ENCODE measurements at places on chromosomes 5 and 9. TPM values are rescaled to one million over a fixed set of nuclear protein-coding genes. Genes with fewer than 3 reads are reported as not detected.

Gene SVEP1
- total RNA-seq = 0.30 TPM

Gene ARSI
- total RNA-seq = 3.6 TPM

Gene C5orf52
- total RNA-seq = not detected

Gene MAN1B1
- total RNA-seq = 70.5 TPM

Gene UTP15
- total RNA-seq = 24.6 TPM

Gene ZNF454
- total RNA-seq = 1.3 TPM

Gene UBAC1
- total RNA-seq = 74.6 TPM

Gene ARSK
- total RNA-seq = 13.6 TPM

Gene TMEM232
- total RNA-seq = 0.67 TPM

Gene GRM6
- not detected for total RNA-seq

GRCh38 chr5:114363837-114364236, 2.0 kb downstream of the KCNN2 start:
- DNase-seq = peak; percentile 10

GRCh38 chr9:115208501-115208900, 90.5 kb upstream of the TNC start:
- no peak for DNase-seq

GRCh38 chr5:123176938-123177275, 87.9 kb downstream of the PRDM6 start:
- DNase-seq = no peak

GRCh38 chr5:177123789-177124485, 9.6 kb upstream of the NSD1 start:
- DNase-seq = no peak

GRCh38 chr9:133731876-133732638, 6.1 kb downstream of the SARDH start:
- DNase-seq = peak; percentile 98

GRCh38 chr5:38556088-38556598, 303 bp downstream of the LIFR start:
- no peak for DNase-seq

DNA sequence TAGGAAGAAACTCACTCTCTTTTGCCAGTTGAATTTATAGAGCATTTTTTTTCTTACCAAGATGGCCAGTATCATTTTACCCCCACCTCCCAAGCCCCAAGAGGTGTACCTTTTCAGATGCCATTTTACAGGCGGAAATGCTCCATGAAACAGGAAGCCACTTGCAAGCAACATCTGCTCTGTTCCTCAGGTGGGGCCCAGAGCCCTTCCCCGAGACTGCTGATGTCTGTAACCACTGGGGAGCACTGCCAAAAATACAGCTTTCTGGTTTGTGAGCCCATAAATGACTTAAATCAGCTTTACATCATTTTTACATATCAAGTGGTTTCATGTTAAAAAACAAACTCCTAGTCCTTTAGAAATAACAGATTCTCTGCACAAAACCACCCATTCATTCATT, 42.9 kb upstream of the GARNL3 start:
- DNase-seq = no peak

DNA sequence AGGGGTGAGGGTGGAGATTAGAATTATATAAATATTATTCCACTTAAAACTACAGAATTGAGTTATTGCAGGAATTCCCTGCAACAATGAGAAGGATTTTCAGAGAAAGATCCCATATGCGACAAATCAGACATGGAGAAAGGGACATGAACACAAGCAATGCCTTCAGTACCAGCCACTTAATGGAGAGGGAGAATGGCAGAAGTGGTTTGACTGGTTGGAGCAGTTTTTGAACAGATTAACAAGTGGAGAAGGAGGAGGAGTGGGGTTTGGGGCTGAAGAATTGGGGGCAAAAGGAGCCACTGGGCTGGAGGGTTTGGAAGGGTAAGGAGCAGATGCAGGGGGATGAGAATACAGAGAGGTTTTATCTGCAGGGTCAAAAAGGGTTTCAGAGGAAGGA, 620.9 kb upstream of the PTPRD start:
- no peak for DNase-seq

DNA sequence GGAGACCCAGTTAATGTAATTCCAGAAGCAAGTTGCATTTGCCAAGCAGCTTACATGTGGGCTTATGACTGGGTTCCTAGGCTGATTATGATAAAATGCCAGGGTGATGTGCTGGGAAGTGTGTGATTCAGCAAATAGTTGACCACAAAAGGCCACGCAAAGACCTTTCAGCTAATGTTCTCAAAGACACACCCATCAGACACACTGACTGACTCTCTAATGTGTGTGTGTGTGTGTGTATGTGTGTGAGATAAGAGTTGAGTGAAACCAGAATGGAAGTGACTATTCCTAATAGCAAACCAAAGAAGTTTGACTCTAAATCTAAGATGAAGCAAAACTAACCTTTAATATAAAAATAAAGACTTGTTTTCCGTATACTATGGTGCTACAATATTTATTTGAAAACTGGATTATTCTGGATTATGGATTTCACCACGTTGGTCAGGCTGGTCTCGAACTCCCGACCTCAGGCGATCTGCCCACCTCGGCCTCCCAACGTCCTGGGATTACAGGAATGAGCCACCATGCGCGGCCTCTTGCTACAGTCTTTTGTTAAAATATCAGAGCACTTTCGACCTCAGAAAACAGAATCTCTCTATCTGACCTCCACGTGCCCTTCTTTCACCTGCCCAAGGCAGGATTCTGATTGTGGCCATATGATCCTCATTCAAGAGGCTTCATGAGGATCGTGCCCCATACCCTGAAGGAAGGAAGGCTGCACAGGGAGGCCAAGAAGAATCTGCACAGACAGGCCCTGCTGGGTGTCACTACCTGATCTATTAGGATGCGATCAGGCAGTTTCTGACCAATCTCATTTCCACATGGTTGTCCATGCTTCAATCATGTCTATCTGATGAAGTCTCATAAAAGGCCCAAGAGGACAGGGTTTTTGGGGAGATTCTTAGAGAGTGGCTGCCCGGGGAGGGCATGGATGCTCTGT, 75.6 kb downstream of the USP20 start:
- no peak for DNase-seq

DNA sequence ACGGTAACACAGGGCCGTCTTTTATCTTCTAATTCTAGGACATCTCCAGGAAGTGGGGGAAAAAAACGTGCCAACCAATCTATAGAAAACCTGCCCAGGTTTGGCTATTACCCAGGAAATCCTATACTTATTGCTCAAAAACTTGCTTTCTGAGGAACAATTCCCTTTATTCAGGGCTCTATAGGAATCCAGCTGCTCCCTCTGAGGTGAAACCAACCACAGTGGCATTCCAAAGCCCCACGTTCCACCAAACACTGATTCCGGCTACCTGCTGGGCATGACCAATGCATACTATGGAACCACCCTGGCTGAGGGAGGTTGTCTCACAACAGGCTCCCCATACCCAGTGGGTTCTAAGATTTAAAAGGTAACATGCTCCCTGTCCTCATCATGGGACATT, 57.6 kb downstream of the GLIS3 start:
- no peak for DNase-seq

DNA sequence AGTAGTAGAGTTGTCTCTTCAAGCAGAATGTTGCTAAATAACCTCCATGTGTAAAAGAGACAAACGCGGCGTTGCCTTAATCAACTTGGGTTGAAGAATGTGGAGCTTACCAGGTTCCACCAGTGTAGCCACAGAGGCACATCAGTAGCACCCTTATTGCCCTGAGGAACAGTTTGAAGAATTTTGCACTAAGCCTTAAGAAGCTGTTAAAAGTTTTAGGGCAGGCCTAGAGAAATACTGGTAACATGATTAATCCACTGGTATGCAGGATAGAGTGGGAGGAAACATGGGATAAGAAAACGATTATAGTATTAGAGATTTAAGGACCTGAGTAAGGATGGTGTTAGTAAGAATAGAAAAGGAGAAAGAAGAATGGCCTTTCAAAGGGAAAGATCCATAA, 100.6 kb downstream of the ZCCHC7 start:
- no peak for DNase-seq

DNA sequence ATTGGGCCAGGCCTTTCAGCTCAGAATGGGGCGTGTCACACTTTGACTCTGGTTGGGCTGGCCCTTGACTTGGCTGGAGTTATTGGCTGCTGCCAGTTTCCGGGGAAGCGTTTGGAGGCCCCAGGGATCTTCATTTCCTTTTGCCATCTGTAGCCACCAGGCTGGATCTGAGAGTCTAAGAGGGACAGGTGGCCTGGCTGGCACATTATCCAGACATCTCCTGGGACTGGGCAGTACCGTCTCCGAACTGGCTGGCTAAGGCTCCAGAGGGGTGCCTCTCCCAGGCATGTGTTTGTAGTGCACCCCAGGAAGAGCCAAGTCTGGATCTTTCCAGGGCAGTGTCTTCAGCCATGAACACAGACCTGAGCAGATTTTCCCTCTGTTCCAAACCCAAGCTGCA, 9.7 kb upstream of the JADE2 start:
- no peak for DNase-seq

GRCh38 chr9:70324963-70325362, 66.2 kb downstream of the SMC5 start:
- no peak for DNase-seq

DNA sequence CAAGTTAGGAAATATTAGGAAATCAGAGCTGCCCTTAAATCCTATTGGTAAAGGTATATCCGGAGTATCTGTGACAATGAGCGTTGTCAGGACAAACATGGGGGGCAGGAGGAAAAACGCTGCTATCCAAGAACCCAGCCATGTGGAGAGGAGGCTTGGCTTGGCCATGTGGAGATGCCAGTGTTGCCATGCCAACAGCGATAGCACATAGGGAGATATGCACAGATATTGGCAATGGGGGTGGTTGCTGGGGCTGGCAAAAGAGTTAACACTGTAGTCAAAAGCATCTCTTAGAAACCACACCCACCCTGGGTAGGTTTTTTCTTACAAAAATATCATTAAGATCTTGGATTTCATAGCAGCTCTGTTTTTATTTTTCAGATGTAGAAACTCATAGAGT, 106.4 kb upstream of the ASTN2 start:
- DNase-seq = no peak

DNA sequence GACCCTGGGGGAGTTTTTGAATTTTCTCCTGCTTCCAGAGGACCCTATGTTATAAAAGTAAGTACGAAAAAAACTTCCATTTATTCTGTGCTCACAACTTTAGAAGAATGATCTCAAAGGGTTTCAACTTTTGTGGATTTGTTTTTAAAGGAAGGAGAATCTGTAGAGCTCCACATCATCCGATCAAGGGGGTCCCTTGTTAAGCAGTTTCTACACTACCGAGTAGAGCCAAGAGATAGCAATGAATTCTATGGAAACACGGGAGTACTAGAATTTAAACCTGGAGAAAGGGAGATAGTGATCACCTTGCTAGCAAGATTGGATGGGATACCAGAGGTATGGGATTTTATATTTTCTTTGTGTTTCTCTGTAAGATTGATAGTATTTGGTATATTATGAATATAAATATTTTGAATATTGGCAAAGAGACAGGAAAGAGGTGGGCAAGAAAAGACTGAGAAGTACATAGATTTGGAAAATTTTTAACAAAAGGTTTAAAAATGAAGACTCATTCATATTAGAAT, 84.2 kb downstream of the ADGRV1 start:
- DNase-seq = no peak

- no peak for DNase-seq
Observed at GRCh38 chr5:88938488-88938887, 55.5 kb upstream of the MEF2C start.

DNA sequence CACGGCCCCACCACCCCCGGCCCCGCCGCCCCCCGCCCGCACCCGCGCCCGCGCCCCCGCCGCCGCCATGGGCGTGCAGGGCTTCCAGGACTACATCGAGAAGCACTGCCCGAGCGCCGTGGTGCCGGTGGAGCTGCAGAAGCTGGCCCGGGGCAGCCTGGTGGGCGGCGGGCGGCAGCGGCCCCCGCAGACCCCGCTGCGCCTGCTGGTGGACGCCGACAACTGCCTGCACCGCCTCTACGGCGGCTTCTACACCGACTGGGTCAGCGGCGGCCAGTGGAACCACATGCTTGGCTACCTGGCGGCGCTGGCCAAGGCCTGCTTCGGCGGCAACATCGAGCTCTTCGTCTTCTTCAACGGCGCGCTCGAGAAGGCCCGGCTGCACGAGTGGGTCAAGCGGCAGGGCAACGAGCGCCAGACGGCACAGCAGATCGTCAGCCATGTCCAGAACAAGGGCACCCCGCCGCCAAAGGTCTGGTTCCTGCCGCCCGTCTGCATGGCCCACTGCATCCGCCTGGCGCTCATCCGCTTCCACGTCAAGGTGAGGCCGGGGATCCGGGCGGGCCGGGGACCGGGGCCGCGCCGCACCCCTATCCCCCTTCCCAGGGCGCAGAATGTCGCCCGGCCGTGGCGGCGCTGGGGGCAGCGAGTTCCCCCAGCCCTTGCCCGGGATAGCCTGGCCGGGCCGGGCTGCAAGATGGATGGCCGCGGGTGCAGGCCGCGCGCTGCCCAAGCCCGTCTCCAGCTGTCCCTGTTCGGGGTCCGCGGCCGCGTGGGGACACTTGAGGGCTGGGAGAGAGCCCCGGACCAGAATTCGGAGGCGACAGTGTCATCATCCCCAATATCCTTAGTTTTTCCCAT, 594 bp downstream of the FAM120A start:
- DNase-seq = peak; percentile 75

DNA sequence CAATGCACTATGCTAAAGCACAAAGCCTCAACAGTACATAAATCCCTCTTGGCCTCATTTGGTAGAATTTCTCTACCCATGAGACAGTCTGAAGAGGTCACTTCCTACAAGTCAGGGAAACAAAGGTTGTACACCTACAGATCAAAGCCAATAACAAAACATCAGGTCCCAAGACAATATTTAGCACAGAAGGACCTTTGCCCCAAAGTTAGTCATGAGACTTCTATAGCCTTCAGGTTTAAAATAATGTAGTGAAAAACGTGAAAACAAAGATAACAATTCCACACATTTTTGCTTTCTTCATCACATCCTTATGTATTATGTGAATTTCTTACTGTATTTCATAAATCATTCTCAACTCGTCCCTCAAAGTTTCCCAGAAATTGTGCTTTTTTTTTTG, 15.8 kb downstream of the AFF4 start:
- DNase-seq = no peak

DNA sequence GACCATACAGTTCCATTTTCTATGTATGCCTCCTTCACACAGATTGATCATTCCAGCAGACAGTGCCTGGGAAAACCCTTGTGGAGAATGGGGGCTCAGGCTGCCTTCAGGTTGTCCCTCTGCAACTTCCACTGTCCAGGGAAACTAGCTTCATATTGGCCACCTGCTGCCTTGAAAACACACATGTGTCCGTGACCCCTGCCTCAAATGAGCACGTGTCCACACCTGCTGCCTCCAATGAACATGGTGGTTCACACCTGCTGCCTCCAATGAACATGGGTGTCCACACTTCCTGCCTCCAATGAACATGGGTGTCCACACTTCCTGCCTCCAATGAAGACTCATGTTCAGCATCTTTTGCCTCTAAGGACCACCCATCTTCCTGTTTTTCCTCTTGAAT, 185.4 kb upstream of the ADCY2 start:
- DNase-seq = no peak

DNA sequence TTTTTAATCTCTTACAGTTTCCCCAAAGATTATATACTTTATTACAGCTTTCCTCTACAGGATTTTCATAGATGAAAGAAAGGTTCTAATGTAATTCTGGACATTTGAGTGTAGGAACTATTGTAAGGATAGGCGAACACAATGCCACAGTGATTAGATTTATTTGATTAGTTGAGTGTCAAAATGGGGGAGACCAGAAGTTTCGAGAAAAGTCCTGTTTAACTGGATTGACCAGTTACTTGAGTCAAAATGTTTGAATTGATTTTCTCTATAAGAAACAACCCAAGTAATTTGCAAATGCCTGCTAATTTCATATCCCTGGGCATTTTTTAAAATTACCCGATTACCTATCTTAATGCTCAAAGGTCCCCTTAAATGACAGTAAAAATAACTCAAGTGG, 50.6 kb downstream of the SMARCA2 start:
- DNase-seq = no peak

GRCh38 chr9:119114681-119115080, 254.6 kb downstream of the BRINP1 start:
- DNase-seq = peak; percentile 35
